ENCODE measurements at places on chromosomes 1 and 21. TPM values are rescaled to one million over a fixed set of nuclear protein-coding genes. Genes with fewer than 3 reads are reported as not detected.

Gene KIF14
- total RNA-seq = 7.8 TPM

Gene ZYG11B
- total RNA-seq = 31.5 TPM

DNA sequence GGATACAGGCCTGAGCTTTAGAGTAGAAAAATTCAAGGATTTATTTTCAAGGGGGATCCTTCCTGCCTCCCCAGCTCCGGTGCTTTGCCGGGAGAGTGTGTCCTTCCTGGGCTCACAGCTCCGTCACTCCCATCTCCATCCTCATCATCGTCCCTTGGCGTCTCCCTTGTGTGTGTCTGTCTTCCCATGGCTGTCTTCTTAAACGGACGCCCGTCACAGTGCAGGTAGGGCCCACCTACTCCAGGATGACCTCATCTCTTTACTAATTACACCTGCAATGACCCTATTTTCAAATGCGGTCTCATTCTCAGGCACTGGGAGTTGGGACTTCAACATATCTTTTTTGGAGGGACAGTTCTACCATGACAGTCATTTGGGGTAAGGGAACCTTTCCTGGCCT, 320.3 kb upstream of the C1orf174 start:
- DNase-seq = no peak
- H3K27me3 ChIP-seq = peaks cover 7% of the 10 kb centered on the region

Gene OXCT2
- 0.38 TPM for total RNA-seq

DNA sequence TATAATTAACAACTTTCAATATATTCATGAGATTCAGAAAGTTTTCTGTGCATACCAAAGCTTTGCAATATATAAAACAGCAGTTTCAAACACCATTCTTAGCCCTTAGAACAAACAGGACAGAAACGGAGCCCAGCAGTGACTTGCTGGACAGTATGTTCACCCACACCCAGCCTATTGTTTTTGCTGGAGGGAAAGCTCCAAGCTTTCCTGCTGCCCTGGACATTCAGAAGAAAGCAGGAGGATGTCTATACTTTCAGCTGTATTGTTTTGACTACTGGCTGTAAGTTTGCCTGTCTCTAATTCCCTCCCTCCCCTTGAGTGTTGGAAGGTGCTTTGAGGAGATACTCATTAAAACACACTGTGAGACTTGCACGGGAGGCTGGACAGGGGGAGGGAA, 9.6 kb downstream of the DENND2C start:
- H3K4me3 ChIP-seq = no peak overlapping the region
- H3K27me3 ChIP-seq = no peaks in the 10 kb centered on the region
- peak overlapping the region; percentile 18 for H3K27ac ChIP-seq
- DNase-seq = no peak
- peaks cover 19% of the 10 kb centered on the region for H3K4me1 ChIP-seq
- no peaks in the 10 kb centered on the region for H3K36me3 ChIP-seq

DNA sequence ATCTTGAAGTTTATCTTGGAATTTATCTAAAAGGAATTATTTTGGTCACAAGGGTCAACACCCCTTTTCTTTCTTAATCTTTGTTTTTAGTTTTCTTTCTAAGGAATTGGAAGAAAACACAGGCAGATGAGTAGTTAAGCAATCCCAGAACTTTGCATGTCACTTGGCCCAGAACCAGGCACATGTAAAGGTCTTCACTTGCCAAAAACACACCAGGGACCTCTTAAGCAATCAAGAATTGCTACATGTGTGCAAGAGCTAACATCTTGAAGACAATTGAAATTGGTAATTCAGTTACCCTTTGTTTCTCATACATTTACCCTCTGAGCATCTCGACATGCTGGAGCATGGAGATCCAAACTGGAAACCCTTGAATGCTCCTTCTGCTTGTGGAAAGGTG, 114.2 kb downstream of the ZC3H11B start:
- no peak for DNase-seq
- no peaks in the 10 kb centered on the region for H3K4me1 ChIP-seq
- no peaks in the 10 kb centered on the region for H3K27me3 ChIP-seq

DNA sequence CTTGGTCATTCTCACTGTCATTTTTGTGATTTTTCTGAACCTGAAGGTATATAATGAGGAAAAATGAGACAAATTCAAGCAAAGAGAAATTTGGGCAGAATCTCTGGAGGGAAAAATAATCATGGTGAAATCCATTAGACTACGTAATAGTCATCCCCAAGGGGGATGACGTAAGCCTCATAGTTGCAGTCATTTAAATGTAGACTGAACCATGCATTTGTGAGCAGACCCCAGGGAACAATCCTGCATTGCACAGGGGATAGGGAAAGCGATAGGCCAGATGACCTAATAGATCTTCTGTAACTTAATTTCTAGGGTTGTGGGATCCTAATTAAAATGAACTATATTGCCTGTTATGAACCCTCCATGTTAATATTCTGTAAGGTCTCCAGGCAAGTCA, 167.4 kb upstream of the C1orf21 start:
- no peaks in the 10 kb centered on the region for H3K36me3 ChIP-seq
- H3K27ac ChIP-seq = no peak overlapping the region
- peaks cover 11% of the 10 kb centered on the region for H3K4me1 ChIP-seq
- no peak for DNase-seq
- no peak overlapping the region for H3K4me3 ChIP-seq
- H3K27me3 ChIP-seq = peaks cover 49% of the 10 kb centered on the region

GRCh38 chr1:218459450-218459849, 114.3 kb downstream of the TGFB2 start:
- no peaks in the 10 kb centered on the region for H3K27me3 ChIP-seq
- no peak overlapping the region for H3K4me3 ChIP-seq
- no peak for DNase-seq
- no peak overlapping the region for H3K27ac ChIP-seq

DNA sequence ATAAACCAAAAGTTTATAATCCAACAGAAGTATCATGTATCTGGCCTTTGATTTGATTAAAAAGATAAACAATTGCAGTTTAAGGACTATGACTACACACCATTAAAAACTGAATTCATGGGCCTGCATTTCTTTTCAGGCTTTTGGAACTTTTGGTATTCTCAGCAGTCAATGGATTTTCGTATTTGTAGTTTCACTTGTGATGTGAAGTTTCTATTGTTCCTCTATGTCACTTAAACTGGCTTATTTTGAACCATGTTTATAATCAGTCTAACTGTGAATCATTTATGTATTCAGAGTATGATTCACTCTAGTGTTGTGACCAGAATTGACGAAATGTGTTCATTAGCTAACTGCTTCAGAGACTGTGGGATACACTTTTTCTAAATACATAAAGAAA, 132.9 kb downstream of the COQ8A start:
- H3K4me3 ChIP-seq = no peak overlapping the region
- no peaks in the 10 kb centered on the region for H3K36me3 ChIP-seq
- H3K27me3 ChIP-seq = no peaks in the 10 kb centered on the region
- DNase-seq = no peak
